ENCODE measurements at places on chromosomes 12 and 14.
A peak's percentile ranks its signal among the peaks of the same experiment; 100 is the strongest.

DNA sequence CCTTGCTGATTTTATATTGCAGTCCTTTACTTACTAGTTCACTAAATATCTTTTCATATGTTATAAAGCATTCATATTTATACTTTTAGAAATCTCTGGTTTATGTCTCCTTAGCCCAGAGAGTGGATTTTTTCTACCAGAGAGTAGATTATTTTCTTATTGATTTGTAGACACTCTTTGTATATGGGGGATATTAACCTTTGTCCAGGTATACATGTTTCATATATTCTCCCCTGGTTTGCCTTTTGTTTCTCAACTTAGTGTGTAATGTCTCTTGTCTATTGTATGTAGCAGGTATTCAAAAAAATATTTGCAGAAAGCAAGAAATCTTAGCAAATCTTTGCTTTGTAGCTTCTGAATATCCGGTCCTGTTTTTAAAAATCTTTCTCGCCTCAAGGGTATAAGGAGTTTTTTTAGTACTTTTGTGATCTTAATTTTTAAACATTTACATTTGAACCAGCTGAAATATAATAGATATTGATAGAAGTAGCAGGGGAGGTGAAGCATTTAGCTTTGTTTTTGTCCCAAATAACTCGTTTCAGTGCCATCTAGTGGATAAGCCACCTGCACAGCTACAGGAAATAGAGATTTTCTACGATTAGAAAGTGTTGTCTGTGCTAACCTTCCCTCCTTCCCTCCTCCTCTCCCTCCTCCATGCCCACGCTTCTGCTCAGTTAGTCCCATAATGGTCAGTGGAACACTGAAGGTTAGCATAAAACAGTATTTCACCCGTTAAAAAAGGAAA, 97.0 kb downstream of the PHETA1 start:
- no peak for DNase-seq

GRCh38 chr12:64304571-64304970, 82.5 kb upstream of the KICS2 start:
- DNase-seq = no peak

GRCh38 chr14:25074099-25074685, 24.2 kb upstream of the STXBP6 start:
- DNase-seq = peak; percentile 20

DNA sequence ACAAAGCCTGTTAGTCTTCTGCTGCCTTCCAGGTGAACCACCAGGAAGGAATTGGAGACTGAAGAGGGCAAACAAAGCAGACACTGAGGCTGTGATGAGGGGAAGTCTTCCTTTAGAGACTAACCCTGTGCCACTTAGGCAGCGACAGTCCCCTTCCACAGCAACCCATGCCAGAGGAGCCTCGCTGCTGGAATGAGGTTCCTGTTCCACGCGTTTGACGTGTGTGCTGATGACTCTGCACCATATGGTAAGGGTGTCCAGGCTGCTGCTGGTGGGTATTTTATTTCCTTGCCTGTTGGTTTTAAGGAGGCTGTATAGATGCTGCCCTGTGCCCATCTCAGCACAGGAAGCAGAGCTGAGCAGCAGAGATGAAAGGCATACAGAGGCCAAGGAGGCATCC, 361.9 kb upstream of the FKBP4 start:
- no peak for DNase-seq

DNA sequence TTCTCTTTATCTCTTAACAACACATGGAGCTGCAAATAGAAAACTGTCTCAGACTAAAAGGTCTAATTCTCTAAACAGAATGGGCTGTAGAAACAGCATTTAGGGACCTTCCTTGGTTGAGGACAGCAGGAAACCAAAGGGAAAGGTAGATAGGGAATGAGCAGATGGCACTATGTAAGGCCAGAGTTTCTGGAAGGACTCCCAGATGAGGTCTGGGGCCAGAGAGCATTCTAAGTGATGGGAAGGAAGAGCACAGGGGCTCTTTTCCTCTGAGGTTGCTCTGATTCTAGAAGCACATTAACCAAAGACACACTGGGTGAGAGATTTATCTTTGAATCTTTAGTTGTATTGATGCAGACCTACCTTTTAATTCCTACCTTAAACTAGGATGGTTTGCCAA, 79.4 kb downstream of the TPH2 start:
- no peak for DNase-seq

- no peak for DNase-seq
These were observed 89.1 kb upstream of the STAC3 start for GRCh38 chr12:57340104-57340503.

DNA sequence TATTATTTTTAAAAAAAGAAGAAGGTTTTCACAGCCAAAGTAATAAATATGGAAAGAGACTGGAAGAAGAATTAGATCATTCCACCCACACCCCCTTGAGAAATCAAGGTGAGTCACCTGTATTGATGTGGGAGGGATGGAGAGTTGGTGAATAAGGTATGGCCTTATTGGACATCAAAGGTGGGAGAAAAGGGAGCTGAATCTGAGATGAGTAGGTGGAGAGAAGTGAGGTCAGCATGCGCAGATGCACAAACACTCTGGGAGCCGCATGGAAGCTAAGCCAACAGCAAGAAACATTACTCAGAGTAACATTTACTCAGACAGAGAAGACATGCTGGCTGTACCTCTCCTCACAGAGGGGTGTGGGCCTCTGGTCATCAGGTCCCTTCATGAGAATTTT, 113.1 kb upstream of the FOXG1 start:
- no peak for DNase-seq

DNA sequence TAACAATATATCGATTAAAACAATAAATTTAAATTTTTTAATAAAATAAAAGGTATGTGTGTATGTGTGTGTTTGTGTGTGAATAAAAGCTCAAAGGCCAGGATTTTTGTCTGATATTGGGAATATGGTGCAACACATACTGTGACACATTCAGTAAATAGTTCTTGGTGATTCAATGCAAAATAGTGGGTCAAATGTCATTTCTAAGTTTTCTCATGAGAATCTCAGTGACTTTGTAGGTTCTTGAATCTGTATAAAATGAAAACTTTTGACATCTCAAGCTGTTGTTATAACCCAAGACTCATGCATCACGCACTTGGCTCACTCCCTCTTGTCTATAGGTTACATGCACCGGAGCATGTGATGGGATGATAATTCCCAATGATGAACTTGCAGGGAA, 16.2 kb upstream of the MED6 start:
- no peak for DNase-seq

- no peak for DNase-seq
These were observed 23.1 kb downstream of the VASH1 start for GRCh38 chr14:76784266-76784874.

GRCh38 chr14:69860221-69860620, 19.0 kb upstream of the SMOC1 start:
- DNase-seq = no peak

Data from glutamatergic neuron (in vitro differentiated cells).